Kasumi-1 (cell line): ENCODE measurements at places on chromosomes 12 and 14.
A peak's percentile ranks its signal among the peaks of the same experiment; 100 is the strongest.

- DNase-seq: no peak
Measured at GRCh38 chr14:70793637-70794036, 15.7 kb downstream of the MAP3K9 start.

DNA sequence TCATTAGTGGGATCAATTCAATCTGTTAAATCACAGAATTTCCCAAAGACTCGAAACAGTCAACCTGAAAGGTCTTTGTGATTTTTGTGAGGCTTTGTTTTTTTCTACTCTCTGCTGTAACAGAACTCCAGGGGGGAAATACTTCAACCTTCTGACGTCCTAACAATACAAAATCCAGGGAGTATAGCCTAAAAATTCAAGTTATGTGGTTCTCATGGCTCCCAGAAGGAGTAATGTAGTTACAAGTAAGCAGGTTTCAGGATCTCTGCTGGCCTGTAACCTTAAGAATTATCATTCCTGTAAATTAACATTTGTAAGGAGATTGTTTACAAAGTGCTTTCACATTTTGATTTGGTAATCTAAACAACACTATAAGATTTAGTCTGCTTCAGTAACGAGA lies 39.9 kb downstream of the VEZT start:
- no peak for DNase-seq

- DNase-seq: no peak
Measured at GRCh38 chr12:127126260-127126628, 1140.7 kb upstream of the TMEM132C start.

DNA sequence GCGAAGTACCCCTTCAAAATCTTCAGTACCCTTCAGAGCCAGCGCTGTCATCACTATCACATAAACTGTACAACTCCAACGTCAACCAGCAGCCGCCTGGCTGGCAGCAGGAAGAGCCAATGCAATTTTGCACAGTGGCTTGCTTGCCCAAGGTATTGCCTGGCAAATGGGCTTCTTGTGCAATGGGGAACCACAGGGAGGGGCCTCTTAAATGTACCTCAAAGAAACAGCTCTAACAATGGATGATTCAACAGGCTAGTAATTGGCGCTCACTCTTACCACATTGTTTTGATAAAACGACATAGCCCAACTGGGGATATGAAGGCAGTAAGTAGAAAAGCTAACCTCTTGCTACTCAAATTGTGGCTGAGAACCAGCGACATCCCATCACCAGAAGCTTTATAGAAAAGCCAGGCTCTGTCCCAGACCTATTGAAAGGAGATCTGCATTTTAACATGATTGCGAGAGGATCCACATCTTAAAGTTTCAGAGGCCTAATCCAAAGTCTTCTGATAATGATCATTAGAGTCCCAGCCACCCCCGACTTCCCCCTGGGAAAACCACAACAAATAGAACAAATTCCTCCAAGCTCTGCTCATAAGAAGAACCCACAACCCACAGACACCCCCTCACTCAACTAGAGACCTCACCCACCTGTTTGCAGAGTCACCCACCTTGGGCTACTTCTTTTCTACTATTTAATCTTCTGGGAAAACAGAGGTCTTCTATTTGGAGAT lies 125.3 kb upstream of the HIF1A start:
- peak; percentile 62 for DNase-seq

DNA sequence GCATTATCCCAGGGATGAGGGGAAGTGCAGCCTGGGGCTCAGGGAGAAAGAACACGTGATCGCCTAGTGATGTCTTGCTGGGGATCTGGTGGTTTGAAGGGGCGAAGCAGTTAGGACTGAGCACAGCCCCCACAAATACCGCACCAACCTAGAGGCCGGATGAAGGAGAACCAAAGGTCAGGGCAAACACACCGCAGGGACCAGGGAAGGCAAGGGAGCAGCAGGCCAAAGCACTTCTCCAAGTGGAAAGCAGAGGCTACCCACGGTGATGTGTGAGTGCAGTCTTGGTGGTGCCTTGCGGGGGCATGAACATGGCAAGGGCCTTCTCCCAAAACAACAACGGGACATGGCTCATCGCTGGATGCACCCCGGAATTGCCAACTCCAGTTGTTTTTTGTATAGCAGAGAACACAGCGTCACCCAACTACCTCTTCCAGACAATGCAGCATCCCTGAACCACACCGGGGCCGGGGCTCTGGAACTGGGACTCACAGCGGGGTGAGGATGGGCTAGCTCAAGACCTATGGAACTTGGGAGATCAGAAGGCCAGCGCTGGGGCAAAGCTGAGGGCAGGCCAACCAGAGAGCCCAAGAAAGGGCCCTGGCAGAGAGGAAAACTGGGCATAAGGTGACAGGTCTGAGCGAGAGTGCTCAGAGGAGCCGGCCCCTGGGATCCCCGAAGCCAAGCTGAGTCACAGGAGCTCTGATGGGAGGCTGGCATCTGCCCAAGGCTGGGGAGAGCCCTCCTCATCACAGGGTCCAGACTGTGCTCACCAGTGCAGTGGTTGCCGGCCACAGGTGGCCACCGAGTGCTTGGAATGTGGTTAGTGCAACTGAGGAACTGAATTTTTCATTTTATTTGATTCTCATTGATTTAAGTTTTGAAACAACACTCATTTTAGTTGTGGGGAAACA lies 11.1 kb downstream of the GALNT16 start:
- no peak for DNase-seq

DNA sequence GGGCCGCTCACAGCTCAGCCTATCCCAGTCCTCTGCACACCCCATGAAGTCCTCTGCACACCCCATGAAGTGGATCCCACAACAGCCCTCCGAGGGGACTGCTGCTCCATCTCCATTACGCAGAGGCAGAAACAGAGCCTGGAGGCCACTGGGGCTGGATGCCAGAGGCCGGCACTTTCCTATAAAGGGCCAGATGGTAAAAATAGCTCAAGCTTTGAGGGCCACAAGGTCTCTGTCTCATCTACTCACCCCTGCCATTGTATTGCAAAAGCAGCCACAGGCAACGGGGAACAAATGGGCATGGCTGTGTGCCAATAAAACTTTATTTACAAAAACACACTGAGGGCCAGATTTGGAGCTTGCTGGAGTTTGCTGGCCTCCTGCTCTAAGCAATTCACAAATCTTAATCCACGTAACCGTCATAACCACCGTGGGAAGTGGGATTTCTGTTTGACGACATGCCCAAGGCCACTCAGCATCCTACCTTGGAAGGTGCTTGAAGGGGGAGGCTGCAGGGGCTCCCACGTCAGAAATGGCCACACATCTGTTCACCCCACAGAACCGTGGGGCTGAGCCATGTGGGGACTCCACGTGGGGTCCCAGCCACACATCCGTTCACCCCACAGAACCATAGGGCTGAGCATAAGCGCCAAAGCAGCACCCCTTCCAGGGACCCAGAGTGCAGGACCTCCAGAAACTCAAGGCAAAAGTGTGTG lies 92.0 kb downstream of the NCOR2 start:
- DNase-seq: no peak

GRCh38 chr12:82695531-82695930 lies 8.8 kb downstream of the TMTC2 start:
- no peak for DNase-seq

GRCh38 chr12:18431771-18432170 lies 170.5 kb downstream of the PIK3C2G start:
- DNase-seq: no peak

DNA sequence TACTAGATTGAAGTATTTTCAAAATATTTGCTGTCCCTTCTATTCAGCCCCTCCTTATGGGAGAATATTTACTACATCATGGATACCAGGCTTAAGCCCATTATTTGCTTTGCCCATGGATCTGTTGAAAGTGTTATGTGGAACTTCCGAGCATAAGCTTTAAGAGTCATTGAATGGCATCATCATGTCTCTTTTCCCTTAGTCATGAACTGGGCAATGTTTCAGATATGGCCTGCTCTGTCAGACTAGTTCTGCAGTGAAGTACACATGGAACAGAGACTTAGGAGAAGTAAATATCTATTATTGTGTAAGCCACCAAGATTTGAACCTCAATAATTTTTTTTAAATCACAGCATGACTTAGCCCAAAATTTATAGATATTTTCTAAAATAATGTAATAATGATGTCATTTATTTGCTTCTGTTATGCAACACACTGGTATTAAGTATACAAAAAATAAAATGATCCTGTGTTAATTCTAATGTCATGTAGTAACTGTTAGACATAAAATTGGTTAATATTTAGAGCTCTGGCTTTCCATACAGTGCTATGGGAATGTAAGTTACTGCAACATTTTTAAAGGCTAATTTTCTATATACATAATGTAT lies 1097.3 kb downstream of the SLC16A7 start:
- DNase-seq: no peak

DNA sequence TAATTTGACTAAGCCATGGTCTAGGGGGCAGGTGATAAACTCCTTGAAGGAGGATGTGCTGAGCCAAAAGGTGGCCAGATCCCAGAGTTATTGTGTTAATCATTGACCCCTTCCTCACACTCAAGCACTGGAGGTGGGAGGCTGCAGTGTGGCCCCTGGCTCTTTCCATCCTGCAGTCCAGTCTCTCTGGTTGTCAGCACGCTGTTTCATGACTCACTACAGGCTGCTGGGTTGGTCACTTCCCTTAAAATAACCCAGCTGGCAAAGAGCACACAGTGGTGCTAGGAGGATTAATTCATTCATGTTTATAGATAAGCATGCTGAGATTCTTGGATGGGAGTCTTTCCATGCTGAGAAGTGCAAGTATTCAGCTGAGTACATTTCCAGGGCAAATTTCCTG lies 228.9 kb downstream of the ANO2 start:
- DNase-seq: no peak

DNA sequence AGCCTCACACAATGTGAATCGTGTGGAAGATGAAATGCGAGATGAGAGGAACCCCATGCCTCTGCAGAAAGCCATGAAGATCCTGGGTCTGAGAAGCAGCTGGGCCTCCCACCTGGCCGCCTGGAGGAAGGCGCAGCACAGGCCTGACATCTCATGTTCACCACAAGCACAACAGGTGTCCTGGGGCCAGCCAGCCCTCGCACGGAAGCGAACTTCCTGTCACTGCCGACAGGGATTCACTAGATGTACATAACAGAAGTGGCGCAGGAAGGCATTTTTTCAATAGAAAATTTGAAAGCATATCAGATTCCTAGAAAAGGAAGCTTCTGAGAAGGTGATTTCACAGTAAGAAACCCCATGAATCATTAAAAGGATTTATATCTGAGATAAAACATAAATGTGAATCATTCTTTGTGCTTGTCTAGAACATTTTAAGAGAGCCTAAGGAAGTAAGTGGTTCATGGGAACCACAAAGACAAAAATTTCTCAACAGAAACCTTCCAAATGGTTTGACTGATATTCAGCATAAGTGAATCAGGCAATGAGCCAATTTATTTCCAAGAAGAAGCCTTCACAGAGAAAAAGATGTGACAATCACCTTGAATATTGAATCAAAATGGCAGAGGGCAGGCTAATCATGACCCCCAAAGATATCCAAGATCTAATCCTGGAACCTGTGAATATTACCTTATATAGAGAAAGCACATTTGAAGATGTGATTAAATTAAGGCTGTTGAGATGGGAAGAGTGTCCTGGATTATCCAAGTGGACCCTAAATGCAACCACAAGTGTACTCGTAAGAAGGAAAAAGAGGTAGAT lies 311.9 kb downstream of the DUSP6 start:
- DNase-seq: peak; percentile 85

- DNase-seq: peak; percentile 77
Measured at GRCh38 chr14:55438066-55438683, 2.2 kb downstream of the TBPL2 start.

DNA sequence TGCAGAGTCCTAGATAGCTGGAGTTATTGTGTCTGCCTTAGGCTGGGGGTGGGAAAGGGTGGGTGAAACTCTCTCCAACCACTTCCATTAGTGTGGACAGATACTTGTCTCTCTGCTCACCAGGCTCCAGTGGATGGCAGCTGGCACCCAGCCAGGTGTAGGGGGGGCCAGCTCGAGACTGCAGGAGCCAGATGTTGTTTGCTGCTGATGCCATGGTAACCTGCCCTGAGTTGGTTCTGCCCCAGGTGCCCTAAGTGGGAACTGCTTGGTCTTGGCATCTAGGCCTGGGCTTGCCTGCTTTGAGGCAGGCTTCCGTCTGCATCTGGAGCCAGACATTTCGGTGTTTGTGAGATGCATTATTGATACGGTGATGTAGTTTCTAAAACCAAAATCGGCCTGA lies 82.2 kb downstream of the ADCK1 start:
- DNase-seq: no peak

GRCh38 chr14:23033251-23033727 lies 1.4 kb downstream of the PSMB5 start:
- no peak for DNase-seq

DNA sequence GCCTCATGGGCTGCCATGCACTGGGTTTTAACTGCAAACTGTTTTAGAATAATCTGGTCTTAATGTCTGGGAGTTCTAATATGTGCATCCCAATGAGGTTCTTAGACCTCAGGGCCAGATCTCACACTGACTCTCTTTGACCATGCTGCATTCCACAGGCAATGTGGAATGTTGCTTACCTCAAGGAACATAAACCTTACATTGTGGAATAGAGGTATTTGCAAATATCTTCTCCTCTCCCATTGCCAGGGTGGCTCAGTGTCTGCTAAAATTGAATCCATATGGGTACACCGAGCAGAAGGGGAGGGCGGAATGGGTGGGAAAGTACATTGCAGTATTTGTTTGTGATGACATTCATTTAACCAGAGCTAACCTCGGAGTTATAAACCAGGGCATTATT lies 78.6 kb downstream of the CHST11 start:
- DNase-seq: no peak

DNA sequence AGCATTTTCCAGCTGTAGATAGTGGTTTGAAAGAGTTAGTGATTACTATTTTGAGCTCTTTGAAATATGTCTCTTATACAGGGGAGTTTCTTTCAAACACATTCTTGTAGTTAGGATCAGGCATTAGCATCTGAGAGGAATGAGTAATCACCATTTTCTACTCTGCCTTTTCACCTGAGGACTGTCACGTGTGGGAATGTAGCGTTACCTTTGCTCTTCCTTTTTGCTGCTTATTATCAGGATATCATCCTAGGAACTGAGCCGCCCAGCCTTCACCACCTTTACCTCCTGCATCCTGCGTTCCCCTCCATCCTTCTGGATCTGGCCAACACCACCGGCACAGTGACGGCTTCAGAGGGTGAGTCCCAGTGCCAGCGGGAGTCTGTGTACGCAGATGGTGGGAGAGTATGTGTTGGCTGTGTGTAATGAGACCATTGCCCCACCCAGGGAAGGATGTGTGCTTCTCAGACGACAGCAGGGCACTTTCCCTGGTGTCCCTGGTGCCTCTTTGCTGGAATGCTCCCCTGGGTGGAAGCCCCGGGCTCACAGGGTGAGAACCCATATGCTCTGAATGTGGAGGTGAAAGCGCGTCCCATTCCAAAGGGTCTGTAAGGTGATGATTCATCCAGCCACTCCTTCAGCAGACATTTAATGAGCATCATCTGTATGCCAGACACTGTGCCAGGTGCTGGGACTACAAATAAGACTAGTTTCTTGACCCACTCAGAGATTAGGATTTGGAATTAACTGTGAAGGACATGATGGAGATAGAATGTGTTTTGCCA lies 27.5 kb downstream of the GSG1 start:
- no peak for DNase-seq
